ENCODE measurements at places on chromosomes 3 and 15. TPM values are rescaled to one million over a fixed set of nuclear protein-coding genes. Genes with fewer than 3 reads are reported as not detected.
A peak's percentile ranks its signal among the peaks of the same experiment; 100 is the strongest.

DNA sequence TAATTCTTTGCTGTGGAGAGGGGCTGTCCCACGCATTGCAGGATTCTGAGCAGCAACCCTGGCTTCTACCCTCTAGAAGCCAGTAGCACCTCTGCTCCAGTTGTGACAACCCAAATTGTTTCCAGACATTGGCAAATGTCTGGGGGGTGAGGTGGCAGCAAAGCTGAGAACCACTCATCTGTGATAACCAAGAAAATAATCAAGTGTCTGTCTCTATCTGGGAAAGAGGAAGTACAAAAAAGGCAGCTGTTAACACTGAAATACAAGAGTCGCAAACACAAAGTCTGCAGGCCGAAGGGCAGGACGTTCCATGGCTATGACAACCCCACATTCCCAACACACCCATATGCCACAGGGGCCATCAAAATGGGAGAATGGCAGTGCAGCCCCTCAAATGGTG lies 42.2 kb upstream of the GNB5 start:
- H3K4me1 ChIP-seq: no peaks in the 10 kb centered on the region
- no peaks in the 10 kb centered on the region for H3K27me3 ChIP-seq
- no peaks in the 10 kb centered on the region for H3K36me3 ChIP-seq
- H3K4me3 ChIP-seq: no peak overlapping the region
- no peak for DNase-seq
- peak overlapping the region; percentile 29 for H3K27ac ChIP-seq

- H3K27me3 ChIP-seq: no peaks in the 10 kb centered on the region
- peaks cover 50% of the 10 kb centered on the region for H3K4me1 ChIP-seq
- H3K27ac ChIP-seq: no peak overlapping the region
- DNase-seq: no peak
- H3K36me3 ChIP-seq: no peaks in the 10 kb centered on the region
- H3K4me3 ChIP-seq: no peak overlapping the region
Measured at GRCh38 chr3:195904368-195904767, 4.0 kb downstream of the TNK2 start.

GRCh38 chr3:120550546-120550945 lies 45.6 kb upstream of the NDUFB4 start:
- H3K36me3 ChIP-seq: no peaks in the 10 kb centered on the region
- DNase-seq: no peak
- no peak overlapping the region for H3K4me3 ChIP-seq
- no peaks in the 10 kb centered on the region for H3K4me1 ChIP-seq

DNA sequence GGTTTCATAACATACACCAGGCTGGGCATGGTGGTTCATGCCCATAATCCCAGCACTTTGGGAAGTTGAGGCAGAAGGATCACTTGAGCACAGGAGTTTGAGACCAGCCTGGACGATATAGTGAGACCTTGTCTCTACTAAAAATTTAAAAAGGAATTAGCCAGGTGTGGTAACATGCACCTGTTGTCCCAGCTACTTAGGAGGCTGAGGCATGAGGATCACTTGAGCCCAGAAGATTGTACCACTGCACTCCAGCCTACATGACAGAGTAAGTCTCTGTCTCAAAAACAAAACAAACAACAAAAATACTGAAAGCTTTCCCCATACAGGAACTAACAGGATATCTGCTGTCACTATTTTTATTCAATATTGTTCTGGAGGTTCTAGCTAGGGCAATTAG lies 20.9 kb downstream of the GREM1 start:
- no peaks in the 10 kb centered on the region for H3K4me1 ChIP-seq
- no peaks in the 10 kb centered on the region for H3K27me3 ChIP-seq
- H3K36me3 ChIP-seq: no peaks in the 10 kb centered on the region
- H3K4me3 ChIP-seq: no peak overlapping the region

DPPA4 gene
- not detected for total RNA-seq

DNA sequence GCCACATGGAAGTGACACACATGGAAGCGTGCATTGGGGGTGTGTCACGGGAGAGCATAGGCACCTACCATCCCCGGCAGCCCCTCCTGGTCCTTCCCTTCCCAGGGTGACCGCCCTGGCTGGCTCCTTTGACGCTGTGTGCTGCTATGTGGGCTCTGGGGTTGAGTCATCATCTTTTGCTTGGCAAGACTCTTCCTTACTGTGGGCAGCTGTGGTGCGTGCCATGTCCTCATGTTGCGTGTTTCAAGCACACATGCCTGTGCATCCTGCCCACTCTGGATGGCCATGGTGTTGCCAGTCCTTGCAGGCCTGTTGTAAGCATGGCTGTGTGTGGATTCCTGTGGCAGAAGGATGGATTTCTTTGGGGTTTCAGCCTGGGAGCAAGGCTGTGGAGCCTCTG lies 14.0 kb downstream of the PLXNA1 start:
- no peak overlapping the region for H3K4me3 ChIP-seq
- no peak overlapping the region for H3K27ac ChIP-seq
- H3K36me3 ChIP-seq: peaks cover 6% of the 10 kb centered on the region

Measured in tibial nerve (tissue), 4 donors.